ENCODE measurements at places on chromosomes 12 and 14.

GRCh38 chr12:45124485-45125155 is 73.7 kb upstream of the DBX2 start:
- H3K27me3 ChIP-seq, result no peaks in the 10 kb centered on the region
- no peak overlapping the region for H3K27ac ChIP-seq
- no peaks in the 10 kb centered on the region for H3K4me1 ChIP-seq
- H3K4me3 ChIP-seq, result no peak overlapping the region
- no peak for DNase-seq
- no peaks in the 10 kb centered on the region for H3K36me3 ChIP-seq

DNA sequence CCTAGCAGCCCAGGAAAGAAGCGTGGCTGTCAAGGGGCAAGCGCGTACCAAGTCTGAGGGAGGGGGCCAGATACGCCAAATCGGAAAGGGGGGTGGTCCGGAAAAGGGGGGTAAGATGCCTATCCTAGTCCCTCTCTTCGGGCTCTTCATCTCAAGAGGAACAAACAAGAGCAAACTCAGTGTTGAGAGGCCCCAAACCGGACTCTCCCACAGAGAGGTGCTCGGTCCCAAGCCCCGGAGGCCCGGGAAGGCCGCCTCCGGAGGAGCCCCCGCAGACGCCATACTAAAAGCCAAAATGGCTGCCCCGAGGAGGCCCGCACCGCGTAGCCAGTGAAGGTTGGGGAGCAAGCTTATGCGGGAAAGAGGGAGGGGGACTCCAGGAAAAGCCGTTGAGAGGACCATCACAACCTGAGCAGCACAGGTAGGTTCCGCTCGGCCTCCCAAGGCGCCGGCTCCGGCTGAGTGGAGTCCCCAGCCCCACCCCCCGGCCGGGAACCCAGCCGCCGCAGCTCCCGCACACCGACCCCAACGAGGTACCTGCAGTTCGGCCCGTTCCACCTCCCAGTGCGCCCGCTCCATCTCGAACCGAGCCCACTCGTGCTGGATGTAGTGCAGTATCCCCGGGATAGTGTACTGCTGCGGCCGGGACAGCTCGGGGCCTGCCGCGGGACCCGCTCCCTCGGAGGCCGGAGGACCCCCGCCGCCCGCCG is at the start of gene AP4S1:
Gene AP4S1, plus strand, starts transcription at position 283 of the 710 bp plus-strand sequence. CDS start 40,548 bp downstream, outside the sequence.
- H3K36me3 ChIP-seq, result no peaks in the 10 kb centered on the region
- peak; percentile 54 for DNase-seq
- peaks cover 30% of the 10 kb centered on the region for H3K4me1 ChIP-seq
- peak within 1 kb of the TSS; percentile 95 for H3K27ac ChIP-seq
- H3K4me3 ChIP-seq, result peak within 1 kb of the TSS; percentile 87

GRCh38 chr12:46395388-46395787 is 22.8 kb upstream of the SLC38A2 start:
- peaks cover 12% of the 10 kb centered on the region for H3K4me1 ChIP-seq
- no peak for DNase-seq

GRCh38 chr12:66739940-66740651 is 61.2 kb upstream of the GRIP1 start:
- DNase-seq, result no peak
- no peak overlapping the region for H3K27ac ChIP-seq
- no peaks in the 10 kb centered on the region for H3K27me3 ChIP-seq
- H3K36me3 ChIP-seq, result no peaks in the 10 kb centered on the region
- no peak overlapping the region for H3K4me3 ChIP-seq

DNA sequence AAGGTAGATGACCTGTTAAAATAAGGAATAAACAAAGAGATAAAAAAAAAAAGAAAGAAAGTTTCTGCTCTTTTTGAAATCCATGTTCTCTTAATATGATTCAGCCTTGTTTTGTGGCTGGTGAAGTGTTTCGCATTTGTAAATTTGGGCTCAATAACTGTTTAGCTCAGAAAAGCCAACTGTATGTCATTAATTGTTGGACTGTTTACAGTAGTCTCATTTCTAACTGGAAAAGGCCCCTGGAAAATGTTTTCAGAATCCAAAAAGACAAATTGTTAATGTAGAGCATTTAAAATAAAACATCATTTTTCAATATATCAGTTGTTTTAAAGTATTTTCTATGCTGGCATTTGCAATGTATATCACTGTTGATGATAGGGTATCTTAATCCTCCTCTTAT is 47.4 kb upstream of the DYRK2 start:
- H3K36me3 ChIP-seq, result no peaks in the 10 kb centered on the region
- H3K27me3 ChIP-seq, result no peaks in the 10 kb centered on the region
- H3K27ac ChIP-seq, result no peak overlapping the region

DNA sequence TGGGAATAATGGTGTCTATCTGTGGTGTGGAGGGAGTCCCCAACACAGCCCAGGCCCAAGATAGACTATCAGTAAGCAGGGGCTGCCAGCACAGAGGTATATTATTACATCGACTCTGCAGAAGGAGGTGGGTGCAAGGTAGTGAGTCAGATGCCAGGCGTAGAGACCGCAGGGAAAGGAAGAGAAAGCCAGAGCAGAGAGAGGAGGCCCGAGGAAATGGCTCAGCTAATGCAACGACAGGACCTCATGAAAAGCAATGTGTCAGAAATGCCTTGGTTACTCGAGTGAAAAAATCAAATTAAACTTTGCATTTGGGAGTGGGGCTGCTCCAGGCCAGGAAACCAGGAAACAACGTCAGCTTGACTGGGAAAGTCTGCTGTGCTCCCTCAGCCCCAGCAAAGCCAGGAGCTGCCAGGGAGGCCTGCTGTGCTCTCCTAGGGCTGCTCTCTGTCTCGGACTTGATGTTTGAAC is 173.2 kb downstream of the SUDS3 start:
- H3K36me3 ChIP-seq, result no peaks in the 10 kb centered on the region
- no peaks in the 10 kb centered on the region for H3K27me3 ChIP-seq
- no peak overlapping the region for H3K27ac ChIP-seq

GRCh38 chr12:108838194-108839017 is 19.0 kb downstream of the SSH1 start:
- no peak overlapping the region for H3K4me3 ChIP-seq
- peak; percentile 26 for DNase-seq
- H3K27me3 ChIP-seq, result no peaks in the 10 kb centered on the region
- peaks cover 31% of the 10 kb centered on the region for H3K4me1 ChIP-seq

GRCh38 chr12:56528846-56529245 is 7.2 kb downstream of the RBMS2 start:
- no peaks in the 10 kb centered on the region for H3K27me3 ChIP-seq
- H3K27ac ChIP-seq, result no peak overlapping the region
- H3K36me3 ChIP-seq, result no peaks in the 10 kb centered on the region

GRCh38 chr14:24183014-24183481 is 5.6 kb downstream of the IPO4 start:
- H3K4me1 ChIP-seq, result peaks cover 13% of the 10 kb centered on the region
- no peaks in the 10 kb centered on the region for H3K27me3 ChIP-seq
- peaks cover 57% of the 10 kb centered on the region for H3K36me3 ChIP-seq
- no peak overlapping the region for H3K4me3 ChIP-seq

DNA sequence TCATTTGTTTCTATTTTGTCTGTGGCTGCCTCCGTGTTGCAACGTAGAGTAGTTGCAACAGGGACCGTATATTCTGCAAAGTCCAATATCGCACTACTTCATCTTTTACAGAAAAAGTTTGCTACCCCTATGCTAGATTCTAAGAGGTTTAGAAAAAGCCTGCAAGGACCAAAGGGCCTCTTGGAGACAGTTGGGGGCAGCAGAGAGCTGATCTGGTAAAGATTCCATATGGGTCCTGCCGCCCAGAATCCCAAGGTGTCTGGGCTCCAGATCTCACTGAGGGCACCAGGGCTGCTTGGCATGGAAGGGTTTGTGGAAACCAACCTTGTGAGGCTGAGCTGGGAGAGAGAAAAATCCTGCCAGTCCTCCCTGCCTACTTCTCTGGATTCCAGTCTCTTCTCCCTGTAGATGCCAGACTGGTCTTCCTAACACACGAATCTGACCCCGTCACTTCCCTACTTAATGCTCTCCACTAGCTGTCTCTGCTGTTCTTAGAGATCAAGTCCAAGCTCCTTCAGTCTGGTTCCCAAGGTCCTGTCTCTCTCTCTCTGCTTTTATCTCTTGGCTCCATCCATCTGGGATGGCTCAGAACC is 74.6 kb downstream of the GLRX5 start:
- DNase-seq, result no peak
- no peak overlapping the region for H3K27ac ChIP-seq
- H3K4me3 ChIP-seq, result no peak overlapping the region
- no peaks in the 10 kb centered on the region for H3K36me3 ChIP-seq

DNA sequence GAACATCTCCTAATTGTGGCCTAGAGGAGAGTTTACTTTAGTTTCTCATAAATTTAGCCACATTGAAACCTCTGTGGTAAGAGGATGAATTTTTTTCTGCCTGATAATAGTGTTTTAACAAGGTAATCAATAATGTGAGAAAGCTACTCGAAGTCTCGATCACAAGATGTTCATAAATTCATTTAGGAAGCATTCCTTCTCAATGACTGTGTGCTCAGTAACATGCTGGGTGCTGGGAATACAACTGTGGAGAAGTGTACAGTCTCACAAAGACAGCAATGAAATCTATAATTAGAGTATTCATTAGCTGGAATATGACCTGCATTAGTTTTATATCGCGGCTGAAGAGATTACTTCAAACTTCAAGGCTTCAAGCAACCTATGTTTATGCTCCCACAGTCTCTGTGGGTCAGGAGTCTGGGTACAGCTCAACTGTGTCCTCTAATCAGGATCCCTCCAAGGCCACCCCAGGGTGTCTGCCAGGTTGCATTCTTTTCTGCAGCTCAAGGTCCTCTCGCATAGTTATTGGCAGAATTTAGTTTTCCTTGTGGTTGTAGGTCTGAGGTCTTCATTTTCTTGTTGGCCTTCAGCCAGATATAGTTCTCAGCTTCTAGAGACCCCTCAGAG is 167.6 kb downstream of the ANO4 start:
- no peak for DNase-seq
- no peak overlapping the region for H3K27ac ChIP-seq
- no peaks in the 10 kb centered on the region for H3K4me1 ChIP-seq
- H3K27me3 ChIP-seq, result no peaks in the 10 kb centered on the region
- H3K36me3 ChIP-seq, result no peaks in the 10 kb centered on the region

GRCh38 chr14:50497351-50497750 is 35.0 kb downstream of the MAP4K5 start:
- no peaks in the 10 kb centered on the region for H3K27me3 ChIP-seq
- no peak overlapping the region for H3K27ac ChIP-seq
- H3K4me3 ChIP-seq, result no peak overlapping the region
- no peaks in the 10 kb centered on the region for H3K36me3 ChIP-seq

GRCh38 chr14:23896609-23897153 is 56.9 kb upstream of the DHRS4 start:
- H3K27me3 ChIP-seq, result no peaks in the 10 kb centered on the region
- H3K36me3 ChIP-seq, result no peaks in the 10 kb centered on the region
- no peak overlapping the region for H3K4me3 ChIP-seq
- no peak overlapping the region for H3K27ac ChIP-seq

DNA sequence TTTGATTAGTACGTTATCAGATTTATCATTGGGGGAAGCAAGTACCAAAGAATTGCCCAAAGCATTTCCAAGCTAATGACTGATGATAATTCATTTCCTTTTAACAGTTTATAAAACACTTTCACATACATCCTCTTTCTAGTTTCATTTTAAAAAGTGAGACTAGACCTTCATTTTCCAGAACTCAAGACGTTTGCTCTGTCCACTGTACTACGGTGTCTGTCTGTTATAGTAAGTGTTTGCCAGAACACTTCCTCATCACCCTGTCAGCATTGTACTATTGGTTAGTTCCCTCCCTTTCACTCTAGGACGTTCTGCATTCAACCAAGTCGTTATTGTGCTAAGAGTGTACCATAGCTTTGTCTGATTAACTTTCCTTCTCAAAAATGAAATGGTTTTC is 81.7 kb upstream of the TMEM263 start:
- peaks cover 9% of the 10 kb centered on the region for H3K36me3 ChIP-seq
- no peak for DNase-seq
- H3K4me1 ChIP-seq, result no peaks in the 10 kb centered on the region
- H3K4me3 ChIP-seq, result no peak overlapping the region

DNA sequence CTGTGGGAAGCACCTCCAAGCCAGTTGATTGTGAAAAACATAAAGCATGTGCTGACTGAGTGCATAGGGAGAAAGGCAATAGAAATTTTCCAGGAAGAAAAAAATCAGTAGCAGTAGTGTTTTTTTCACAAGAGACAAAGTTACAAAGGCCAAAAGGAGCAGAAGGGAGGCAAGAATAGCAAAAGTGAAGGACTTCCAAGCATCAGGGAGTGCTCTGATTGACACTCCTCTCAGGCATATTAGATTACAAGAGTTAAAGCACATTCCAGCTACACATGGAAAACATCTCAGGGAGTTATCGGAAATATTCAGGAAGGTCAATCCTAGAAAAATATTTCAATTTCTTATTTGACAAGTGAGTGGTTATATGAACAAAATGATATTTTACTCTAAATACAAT is 508.0 kb downstream of the MDGA2 start:
- no peaks in the 10 kb centered on the region for H3K36me3 ChIP-seq
- no peaks in the 10 kb centered on the region for H3K27me3 ChIP-seq
- no peak overlapping the region for H3K27ac ChIP-seq

GRCh38 chr14:31419967-31420318 is 407 bp downstream of the HEATR5A start:
- DNase-seq, result no peak
- peak overlapping the region; percentile 99 for H3K4me3 ChIP-seq
- H3K36me3 ChIP-seq, result no peaks in the 10 kb centered on the region
- H3K27me3 ChIP-seq, result no peaks in the 10 kb centered on the region

DNA sequence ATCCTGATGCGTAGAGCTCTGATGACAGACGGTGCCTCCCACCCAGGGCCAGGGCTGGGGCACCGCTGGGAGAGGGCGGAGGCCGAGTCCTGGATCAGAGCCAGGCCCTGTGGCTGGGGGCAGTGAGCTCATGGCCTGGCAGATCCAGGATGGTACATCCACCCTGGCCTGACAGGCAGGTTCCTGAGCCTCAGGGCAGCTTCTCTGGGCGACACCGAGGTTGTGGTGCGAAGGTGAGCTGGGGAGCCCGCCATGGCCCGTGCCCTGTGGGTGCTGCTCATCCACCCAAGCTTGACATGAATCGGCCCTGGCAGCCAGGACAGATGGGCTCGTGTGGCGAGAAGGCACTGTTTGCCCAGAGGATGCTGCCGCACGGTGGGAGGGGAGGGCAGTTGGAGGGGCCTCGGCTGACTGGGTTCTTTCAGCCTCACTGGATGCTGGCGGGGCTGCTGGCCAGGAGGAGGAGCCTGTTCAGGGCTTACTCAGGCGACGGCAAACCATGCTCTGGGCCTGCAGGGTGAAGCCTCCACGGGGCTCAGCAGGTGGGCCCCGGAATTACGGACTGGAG is 16.6 kb downstream of the LRTM2 start:
- no peaks in the 10 kb centered on the region for H3K27me3 ChIP-seq
- DNase-seq, result no peak
- no peaks in the 10 kb centered on the region for H3K4me1 ChIP-seq
- no peaks in the 10 kb centered on the region for H3K36me3 ChIP-seq

GRCh38 chr12:13455778-13456144 is 259.2 kb downstream of the EMP1 start:
- H3K27ac ChIP-seq, result no peak overlapping the region
- no peak overlapping the region for H3K4me3 ChIP-seq
- H3K4me1 ChIP-seq, result no peaks in the 10 kb centered on the region
- no peak for DNase-seq
- H3K36me3 ChIP-seq, result no peaks in the 10 kb centered on the region

GRCh38 chr12:3892631-3893030 is 19.4 kb upstream of the PARP11 start:
- H3K4me3 ChIP-seq, result peak overlapping the region; percentile 1
- H3K36me3 ChIP-seq, result no peaks in the 10 kb centered on the region

Data from CD4-positive, alpha-beta memory T cell (primary cell).